ENCODE measurements at places on chromosomes 13 and 19. TPM values are rescaled to one million over a fixed set of nuclear protein-coding genes. Genes with fewer than 3 reads are reported as not detected.

DNA sequence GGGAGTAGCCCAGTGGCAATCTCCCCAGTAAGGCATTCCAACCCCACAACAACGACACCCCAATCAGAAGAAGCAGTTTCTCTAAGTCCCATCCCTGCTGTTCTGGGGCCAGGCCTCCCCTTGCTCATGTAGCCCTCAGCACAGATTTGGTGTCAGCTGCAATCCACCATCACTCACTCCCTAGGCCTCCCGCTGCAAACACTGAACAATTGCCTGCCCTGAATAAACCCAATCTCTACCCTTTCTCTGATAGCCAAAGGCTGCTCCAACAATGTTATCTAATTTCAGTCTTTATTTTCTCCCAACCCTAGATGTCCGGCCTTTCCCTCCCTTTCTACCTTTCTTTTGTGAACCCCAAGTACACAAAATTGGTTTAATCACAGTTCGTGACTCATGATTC is 5.6 kb upstream of the SOX21 start:
- peaks cover 9% of the 10 kb centered on the region for H3K27me3 ChIP-seq
- DNase-seq: no peak
- H3K27ac ChIP-seq: no peak overlapping the region
- H3K4me1 ChIP-seq: peaks cover 4% of the 10 kb centered on the region
- H3K36me3 ChIP-seq: no peaks in the 10 kb centered on the region
- no peak overlapping the region for H3K4me3 ChIP-seq

GRCh38 chr13:40553356-40553755 is 113.1 kb downstream of the FOXO1 start:
- no peak overlapping the region for H3K4me3 ChIP-seq

DNA sequence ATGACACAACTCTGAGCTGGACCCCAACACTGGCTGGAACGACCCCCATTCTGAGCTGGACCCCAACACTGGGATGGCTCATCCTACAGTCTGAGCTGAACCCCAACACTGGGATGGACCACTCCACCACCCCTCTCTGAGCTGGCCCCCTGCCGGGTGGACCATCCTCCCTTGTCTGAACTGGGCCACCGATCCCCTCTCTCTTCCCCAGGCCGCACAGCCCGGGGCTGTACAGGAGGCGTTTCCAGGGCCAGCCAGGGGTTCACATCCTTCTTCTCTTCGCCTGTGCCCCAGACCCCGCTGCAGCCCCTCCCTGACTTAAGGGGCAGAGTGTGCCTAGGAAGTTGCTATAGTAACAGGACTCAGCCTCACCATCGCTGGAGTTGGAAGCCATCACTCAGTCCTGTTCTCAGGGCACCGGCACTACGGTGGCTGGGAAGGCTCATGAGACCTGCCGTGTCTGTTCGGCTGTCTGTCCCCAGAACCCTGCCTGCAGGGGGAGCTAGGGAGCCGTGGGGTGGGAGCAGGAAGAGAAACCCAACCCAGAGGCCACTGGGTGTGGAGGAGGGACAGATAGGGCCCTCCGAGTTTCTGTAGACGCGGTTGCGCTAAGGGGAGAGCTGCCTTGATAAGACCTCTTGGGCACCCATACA is 3.7 kb downstream of the PRKACA start:
- no peak overlapping the region for H3K4me3 ChIP-seq
- DNase-seq: peak; percentile 50
- H3K27ac ChIP-seq: no peak overlapping the region
- H3K4me1 ChIP-seq: peaks cover 36% of the 10 kb centered on the region
- no peaks in the 10 kb centered on the region for H3K27me3 ChIP-seq

GRCh38 chr13:28533125-28533436 is 38.2 kb upstream of the FLT1 start:
- peaks cover 61% of the 10 kb centered on the region for H3K27me3 ChIP-seq
- H3K4me1 ChIP-seq: peaks cover 36% of the 10 kb centered on the region
- H3K36me3 ChIP-seq: no peaks in the 10 kb centered on the region

DNA sequence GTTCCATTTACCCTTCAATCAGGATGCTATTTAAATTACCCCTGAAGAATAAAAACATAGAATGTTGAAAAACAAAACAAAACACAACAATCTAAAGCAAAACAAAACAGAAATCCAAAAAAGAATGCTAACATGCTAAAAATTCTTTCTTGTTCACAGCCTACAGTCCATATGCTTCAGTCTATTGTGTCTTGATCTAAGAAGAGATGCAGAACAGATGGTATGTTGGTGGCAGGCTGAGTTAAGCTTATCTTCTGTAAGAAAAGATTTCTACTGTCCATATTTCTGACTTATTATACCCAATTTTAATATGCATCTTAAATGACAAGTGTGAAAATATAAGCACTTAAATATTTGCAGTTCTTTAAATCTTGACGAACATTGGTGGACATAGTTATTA is 356.1 kb upstream of the SLITRK1 start:
- DNase-seq: no peak
- H3K36me3 ChIP-seq: no peaks in the 10 kb centered on the region
- no peak overlapping the region for H3K27ac ChIP-seq
- no peak overlapping the region for H3K4me3 ChIP-seq

Gene CRTC1
- 31.9 TPM for total RNA-seq

Gene HMG20B
- total RNA-seq: 60.7 TPM

GRCh38 chr13:79141082-79141481 is 265.0 kb downstream of the RBM26 start:
- H3K4me3 ChIP-seq: no peak overlapping the region
- DNase-seq: no peak
- no peaks in the 10 kb centered on the region for H3K27me3 ChIP-seq
- no peak overlapping the region for H3K27ac ChIP-seq
- no peaks in the 10 kb centered on the region for H3K4me1 ChIP-seq
